Adipocyte (in vitro differentiated cells): ENCODE measurements at places on chromosomes 2 and 18.

DNA sequence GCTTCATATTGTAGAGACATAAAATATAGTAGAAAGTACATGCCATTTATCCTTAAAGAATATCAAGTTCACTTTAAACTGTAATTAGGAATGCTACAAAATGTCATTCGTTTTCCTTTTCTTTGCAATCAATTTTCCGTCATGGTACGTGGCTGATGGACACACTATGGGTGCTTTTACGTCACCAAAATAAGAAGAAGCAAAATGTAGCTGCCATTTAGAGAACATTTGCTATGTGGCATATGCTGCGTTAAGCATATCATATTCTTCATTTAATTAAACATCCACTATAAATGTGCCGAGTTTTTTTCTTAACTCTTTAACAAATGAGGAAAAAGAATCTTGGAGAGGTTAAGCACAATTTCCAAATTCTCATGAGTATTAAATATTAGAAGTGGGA, 1358.5 kb upstream of the NXPH2 start:
- DNase-seq, result no peak

- DNase-seq, result peak; percentile 58
These were observed 361.5 kb downstream of the LPIN1 start for GRCh38 chr2:12107939-12108338.

DNA sequence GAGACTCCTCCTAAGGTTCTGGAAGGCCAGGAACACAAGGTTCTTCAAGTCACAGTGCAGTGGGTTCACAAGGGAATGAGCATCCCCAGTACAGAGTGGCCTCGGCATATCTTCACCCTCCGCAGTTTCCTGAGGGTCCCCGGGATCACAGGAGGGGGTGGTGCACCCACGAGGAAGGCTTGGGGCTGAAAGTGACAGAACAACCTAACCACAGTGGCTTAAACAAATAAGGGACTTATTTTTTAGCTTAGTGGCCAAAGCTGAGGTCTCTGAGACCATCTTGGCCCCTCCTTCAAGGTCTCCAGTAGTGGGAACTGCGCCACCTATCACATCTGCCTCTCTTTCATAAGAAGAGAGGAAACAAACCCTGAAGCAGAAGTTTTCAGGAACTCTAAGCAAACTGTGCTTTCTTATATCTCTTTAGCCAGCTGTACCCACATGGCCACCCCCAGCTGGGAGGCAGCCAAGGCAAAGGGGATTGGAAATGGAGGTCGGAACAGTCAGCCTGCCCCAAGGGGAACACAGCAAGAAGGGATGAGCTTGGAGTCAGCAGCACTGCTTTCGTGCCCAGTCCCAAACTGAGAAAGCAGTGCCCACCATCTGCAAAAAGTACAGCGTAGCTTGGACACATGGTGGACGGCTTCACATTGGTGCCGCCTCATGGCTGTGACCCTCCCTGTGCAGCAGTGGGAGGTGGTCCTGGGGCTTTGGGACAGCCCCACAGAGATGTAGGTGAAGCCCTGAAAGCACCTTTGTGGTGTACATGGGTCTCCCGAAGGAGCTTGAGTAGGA, 260.0 kb upstream of the ID2 start:
- no peak for DNase-seq

DNA sequence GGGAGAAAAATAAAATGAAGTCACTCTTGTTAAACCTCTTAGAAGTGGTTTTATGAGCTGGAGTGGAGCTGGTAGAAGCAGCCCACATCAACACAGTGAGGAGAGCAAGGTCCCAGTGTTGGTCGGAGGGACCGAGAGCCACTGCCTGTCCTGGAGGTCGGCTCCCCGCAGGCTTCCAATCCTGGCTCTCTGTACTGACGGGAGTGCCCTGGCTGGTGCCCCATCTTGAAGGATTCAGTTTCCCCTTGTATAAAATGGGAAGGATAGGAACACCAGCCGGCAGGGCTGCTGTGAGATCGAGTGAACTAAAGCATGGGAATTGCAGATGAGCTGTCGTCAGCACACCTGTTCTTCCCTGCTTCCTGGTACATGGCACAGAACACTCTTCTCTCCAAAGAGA, 104.3 kb upstream of the ID2 start:
- no peak for DNase-seq

- no peak for DNase-seq
These were observed 362.5 kb upstream of the TNP1 start for GRCh38 chr2:217222309-217222910.

DNA sequence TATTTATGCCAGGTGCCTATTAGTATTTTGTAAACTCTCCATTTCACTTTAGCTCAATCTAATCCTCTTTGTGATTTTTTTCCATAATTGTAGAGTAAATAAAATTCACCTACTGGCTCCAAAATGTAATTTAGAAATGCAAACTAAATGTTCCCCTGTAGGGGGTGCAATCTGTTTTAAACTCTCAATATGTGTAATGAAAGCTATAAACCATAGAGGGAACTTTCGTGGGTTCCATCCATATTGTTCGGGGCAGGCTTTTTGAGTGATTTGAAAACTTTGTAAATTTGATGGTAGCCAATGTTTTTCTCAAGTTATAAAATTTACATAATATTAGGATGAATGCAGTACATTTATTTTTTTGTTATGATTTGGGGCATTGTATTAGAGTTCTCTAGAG, 49.4 kb downstream of the TSPYL6 start:
- peak; percentile 59 for DNase-seq

DNA sequence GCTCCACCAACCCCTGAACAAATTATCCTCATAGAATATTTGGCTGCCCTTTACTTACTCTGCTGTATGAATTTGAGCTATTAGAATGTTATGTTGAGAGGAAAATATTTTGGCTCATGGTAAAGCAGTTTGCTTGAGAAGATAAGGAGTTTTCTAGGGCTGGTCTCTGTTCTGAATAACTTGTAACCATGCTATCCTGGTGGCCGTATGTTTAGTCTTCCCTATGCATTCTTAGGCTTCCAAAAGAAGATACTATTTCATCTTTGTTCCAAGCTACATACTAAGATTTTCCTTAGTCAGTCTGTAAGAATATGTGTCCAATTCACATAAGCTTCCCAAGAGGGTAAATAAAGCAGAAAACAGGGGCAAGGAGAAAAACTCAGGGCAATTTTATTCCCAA, 1105.1 kb upstream of the PIK3C3 start:
- peak; percentile 53 for DNase-seq

- no peak for DNase-seq
These were observed 10.1 kb upstream of the NEU4 start for GRCh38 chr2:241798631-241799521.

DNA sequence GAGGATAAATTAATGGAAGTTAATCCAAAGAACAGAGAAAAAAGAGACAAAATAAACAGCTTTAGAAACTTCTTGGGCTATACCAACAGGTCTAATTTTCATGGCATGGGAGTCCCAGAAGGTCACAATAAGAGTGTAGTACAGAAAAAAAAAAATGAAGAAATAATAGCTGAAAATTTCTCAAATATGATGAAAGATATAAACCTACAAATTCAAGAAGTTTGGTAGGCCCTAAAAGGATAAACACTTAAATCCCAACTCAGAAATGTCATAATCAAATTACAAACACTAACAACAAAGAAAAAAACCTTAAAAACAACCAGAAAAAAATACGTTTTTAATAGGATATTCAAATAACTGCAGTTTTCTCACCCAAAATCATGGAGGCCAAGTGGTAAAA, 229.3 kb upstream of the ZEB2 start:
- DNase-seq, result no peak

DNA sequence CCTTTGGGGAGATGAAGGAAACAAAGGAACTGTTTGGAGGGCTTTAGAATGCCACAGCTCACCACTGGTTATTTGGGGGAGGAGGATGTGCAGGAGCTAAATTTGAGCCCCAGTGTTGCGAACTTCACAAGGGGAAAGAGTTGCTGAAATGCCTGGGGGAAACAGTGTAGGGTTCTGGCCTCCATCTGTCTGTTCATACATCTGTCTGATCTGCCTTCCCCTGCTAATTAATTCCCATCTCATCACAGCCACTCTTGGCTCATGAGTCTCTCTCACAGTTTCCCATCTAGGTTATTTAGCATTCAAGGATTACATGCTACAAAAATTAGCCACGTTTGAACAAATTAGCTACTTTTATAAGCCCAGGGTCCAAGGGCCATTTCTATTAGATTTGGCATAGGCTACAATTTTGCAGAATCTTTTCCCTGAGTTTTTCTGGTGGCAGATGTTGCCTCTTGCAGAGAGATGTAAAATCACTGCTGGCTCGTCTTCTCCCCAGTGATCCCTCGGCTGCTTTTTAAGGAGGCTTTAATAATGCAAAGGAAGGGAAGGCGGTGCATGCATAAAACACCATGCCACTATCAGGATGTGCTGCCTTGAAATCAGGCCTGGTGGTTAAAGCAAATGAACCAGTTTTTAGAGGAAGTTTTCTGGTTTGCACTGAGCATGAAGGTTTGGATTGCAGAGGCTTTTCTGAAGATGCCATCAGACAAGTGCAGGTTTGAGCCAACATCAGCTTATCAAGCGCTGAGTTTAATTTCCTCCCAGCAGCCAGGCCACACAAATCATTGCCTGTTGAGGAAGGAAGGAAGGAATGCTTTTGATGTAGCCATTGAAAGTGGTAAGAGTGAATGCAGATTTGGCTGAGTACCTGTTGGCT, 35.0 kb downstream of the ADD2 start:
- DNase-seq, result no peak

DNA sequence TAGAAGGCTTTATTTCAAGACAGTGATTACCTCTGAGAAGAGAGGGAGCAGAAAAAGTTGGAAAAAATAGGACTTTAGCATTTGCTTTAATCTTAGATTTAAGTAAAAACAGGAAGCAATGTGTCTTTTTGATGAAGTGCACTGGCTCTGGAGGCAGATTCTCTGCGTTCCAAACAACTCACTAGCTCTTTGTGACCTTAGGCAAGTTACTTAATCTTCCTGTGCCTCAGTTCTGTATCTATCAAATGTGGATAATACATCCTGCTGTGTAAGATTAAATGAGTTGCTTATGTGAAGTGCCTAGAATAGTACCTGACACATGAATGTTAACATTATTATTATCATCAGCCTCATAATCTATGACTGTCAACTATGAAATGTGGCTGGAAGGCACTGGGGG, 42.3 kb downstream of the RPRD1A start:
- no peak for DNase-seq

DNA sequence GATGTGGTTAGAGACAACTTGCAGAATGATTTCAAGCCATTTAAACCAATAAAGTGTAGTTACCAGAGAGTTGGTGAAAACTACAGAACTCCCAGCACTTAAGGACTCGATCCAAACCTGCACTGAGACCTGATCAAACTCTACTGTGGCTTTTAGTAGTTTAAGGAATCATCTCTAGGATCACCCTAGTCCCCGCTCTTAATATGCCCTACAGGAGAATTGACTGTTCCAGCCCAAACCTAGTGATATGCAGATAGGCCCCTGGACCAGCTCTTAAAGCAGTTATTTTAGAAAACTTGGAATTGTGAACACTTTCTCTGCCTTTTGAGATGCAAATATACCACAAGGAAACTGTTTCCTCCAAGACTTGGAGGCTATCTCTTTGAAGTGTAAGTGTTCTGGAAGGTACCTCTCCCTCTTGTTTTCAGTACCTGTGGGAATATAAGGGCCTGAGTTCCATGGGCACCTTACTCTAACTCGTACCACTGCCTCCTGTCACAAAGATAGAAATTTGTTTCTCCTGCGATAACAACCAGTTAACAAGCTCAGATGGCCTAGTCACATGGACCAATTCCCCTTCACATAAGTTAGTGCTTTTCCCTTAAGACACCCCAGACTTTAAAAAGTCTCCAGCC, 1367.2 kb upstream of the SLC39A10 start:
- DNase-seq, result no peak

GRCh38 chr18:24177499-24178133, 38.8 kb downstream of the CABYR start:
- no peak for DNase-seq

DNA sequence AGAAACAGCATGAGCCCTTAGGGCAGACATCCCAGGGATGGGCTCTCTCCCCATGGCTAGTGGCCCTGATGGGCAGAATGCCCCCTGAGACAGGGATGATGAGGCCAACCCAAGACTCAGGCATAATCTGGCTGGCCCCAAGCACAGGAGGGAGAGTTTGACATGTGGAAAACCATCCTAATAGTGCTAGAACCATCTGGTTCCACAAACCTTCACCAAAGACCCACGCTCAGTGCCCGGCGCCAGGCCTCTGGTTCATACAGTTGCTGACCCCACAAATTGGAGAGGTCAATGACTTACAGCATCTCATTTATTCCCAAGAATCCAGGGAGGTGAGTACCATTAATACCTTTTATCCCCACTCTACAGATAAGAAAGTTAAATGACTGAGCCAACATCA, 95.5 kb downstream of the TNS1 start:
- DNase-seq, result no peak

DNA sequence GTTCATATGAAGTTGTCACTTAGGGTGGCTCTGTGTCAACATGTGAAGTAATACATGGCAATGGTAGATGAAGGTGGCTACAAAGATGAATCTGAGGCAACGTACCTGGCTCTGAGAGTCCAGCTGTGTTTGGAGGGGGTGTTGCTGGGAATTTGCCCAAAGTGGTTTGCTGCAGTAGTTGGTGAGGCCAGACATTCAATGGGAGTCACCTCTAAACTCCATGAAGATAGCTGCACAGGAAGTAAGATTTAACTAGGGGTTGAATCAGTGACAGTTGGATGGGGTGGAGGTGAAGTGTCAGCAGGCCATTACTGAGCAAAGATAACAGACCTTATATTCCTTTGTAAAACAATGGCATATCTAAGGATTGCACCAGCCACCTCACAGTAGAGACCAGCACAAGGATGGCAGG, 71.8 kb downstream of the NUP35 start:
- no peak for DNase-seq

GRCh38 chr2:234812851-234813250, 139.0 kb upstream of the SH3BP4 start:
- no peak for DNase-seq

DNA sequence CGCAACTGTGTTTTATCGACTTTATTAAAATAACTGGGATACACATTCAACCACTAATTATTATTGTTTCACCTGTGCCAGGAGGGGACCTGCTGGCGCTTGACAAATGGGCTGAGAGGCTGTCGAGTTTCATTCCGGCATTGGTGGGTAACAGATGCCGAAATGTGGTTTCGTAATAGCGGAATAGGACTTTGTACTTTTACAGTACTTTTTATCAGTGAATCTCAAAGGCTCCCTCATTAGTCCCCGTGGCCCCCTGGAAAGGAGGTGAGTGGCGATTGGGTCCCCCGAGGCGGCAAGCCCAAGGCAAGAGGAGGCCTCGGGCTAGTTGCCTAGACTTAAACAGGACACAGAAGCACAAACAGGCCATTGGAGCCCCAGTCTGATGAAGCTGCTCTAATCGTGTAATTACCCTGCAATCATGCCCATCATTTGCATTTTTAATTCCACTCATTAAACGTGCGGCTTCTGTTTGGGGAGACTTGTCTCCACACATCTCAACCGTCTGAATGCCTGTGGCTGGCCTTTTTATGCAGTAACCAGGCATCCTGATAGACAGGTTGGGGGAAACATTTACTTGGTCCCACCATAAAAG, 193.2 kb downstream of the INO80D start:
- no peak for DNase-seq

GRCh38 chr2:24513281-24514071, 22.4 kb downstream of the NCOA1 start:
- no peak for DNase-seq

GRCh38 chr2:112798979-112799975, 15.0 kb upstream of the IL1A start:
- no peak for DNase-seq

GRCh38 chr18:71287268-71287667, 998.4 kb downstream of the SOCS6 start:
- no peak for DNase-seq

GRCh38 chr2:65354773-65355172, 77.6 kb downstream of the SPRED2 start:
- no peak for DNase-seq
